ENCODE measurements at places on chromosomes 16 and 17.
A peak's percentile ranks its signal among the peaks of the same experiment; 100 is the strongest.

DNA sequence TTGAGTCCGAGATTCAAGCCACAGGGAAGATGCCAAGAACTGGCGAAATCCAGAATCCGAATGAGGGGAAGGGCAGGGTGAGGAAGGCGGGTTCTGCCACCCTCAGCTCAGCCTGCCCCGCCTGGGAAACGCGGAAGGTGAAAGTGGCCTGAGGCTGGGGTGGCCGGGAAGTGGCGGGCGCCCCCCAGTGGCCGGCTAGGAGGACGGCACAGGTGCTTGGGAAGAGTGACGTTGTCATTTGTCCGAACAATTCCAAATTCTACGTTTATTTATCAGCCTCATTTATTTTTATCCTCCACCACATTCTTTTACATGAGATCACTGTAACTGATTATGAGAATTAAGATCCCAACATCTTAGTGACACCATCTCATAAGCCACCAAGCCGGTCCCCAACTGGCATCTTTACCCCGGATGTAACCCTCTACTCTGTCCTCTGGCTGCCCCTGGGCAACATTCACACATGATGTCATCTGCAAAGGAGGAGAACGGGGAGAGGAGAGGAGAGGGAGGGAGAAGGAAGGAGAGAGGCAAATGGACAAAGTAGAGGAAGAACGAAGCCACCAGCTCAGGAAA, 21.3 kb downstream of the SRCIN1 start:
- peak; percentile 73 for DNase-seq

GRCh38 chr17:50331085-50331791, 14.7 kb upstream of the XYLT2 start:
- DNase-seq, result peak; percentile 83

DNA sequence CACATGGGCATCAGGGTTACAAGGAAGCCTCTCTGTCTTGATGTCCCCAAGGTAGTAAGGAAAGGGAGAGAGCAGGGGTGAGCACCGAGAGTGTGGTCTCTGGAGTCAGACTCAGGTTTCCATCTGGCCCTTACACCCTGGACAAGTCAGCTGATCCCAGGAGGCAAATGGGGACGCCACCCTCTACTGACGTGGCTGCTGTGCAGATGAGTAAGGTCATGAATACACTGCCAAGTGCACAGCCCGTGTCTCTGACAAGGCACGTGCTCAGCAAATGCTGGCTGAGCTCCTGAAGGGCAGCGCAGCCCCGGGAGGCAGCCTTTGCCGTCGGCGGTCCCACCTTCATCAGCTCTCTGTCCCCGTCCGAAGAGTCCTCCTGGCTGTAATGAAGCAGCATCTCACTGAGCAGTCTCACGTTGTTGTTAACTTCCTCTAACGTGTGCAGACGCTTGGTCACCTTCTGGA, 19.4 kb downstream of the GGA3 start:
- no peak for DNase-seq

- DNase-seq, result no peak
Measured at GRCh38 chr17:72117535-72118334, 3.1 kb upstream of the SOX9 start.

- DNase-seq, result no peak
Measured at GRCh38 chr16:85788819-85789218, 10.5 kb downstream of the EMC8 start.

DNA sequence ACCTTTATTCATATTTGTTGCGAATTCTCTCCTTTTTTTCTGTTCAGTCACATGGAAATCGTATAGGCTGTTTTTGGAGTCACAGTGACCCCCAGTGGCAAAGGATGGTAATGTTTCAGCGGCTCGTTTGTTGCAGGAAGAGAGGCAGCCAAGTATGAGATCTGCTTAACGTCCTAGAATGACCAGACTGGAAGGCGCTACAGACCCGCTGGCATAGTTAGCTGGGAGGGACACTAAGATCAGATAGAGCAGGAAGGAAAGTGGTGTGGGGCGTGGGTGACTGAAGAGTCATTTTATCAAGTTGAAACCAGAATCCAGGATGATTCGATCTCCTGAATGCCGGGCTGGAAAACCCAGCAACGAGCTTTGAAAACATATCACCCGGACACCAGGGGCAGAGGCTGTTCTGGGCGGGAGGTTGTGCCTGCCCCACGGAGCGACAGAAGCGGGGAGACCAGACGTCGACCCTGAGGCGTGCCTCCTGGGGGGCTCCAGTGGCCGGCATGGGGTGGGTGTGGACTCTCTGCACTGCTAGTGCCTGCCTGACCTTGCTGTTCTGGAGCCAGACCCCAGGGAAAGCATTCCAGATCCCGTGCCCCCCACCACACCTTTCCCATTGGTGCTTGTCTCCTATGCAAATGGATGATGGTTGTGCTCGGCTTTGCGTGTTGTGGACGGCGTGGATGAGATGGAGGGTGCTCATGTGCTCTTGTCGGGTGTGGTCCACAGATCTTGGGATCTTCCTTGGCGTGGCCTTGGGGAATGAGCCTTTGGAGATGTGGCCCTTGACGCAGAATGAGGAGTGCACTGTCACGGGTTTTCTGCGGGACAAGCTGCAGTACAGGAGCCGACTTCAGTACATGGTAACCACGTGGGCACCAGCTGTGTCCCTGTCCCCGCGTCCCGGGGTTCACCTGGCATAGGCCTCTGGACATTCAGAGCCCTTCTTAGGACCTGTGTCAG, 7.7 kb downstream of the IL34 start:
- peak; percentile 85 for DNase-seq

- DNase-seq, result peak; percentile 10
Measured at GRCh38 chr17:27762527-27763305, 37.6 kb downstream of the NOS2 start.

GRCh38 chr17:32386844-32387243, 36.9 kb downstream of the ZNF207 start:
- peak; percentile 60 for DNase-seq

DNA sequence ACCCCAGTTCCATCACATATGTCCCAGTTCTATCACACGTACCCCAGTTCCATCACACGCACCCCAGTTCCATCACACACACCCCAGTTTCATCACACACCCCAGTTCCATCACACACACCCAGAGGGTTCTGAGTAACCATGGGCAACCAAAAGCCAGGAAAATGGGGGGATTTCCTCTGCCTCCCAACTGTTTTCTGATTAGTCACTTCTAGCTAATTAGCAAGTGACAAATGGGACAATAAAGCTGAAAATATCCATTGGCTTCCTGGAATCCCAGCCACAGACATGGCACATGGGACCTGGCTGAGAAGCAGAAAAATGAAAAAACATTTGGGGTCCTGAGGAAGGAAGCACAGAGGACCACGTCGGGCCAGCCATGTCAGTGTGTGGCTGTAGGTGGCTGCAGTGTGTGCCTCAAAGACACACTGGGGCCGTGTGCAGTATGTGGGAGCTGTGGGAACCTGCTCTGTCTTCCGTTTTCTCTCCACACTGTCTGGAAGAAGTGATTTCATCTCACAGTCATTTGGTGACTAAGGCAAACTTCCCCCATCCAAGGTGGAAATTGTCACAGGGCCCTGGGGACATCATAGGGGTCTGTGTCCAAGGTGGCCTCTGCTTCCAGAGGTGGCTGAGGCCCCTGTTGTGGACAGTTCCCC, 106.7 kb downstream of the CMIP start:
- peak; percentile 83 for DNase-seq

- no peak for DNase-seq
Measured at GRCh38 chr17:42475121-42475520, 16.4 kb downstream of the ATP6V0A1 start.

- DNase-seq, result no peak
Measured at GRCh38 chr17:67678414-67678813, 39.3 kb upstream of the NOL11 start.

GRCh38 chr16:88762258-88762870, 22.7 kb downstream of the PIEZO1 start:
- DNase-seq, result no peak

- peak; percentile 67 for DNase-seq
Measured at GRCh38 chr16:31130336-31130891, 5.1 kb downstream of the PRSS8 start.

DNA sequence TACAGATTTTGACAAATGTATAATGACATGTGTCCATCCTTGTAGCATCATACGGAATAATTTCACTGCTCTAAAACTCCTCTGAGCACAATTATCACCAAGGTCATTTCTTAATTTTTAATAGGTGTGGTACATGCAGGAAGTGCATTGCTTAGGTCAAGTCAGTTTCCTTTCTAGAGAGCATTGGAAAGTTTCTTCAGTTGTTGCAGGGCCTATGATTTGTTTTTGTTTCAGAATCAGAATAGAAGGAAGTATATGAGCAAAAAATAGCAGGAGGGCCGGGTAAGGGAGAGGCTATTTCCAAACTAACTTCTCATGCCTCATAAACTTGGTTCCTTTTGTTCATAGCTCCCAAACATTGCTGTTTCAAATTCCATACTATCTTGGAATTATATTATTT, 24.0 kb upstream of the SLFN5 start:
- no peak for DNase-seq

DNA sequence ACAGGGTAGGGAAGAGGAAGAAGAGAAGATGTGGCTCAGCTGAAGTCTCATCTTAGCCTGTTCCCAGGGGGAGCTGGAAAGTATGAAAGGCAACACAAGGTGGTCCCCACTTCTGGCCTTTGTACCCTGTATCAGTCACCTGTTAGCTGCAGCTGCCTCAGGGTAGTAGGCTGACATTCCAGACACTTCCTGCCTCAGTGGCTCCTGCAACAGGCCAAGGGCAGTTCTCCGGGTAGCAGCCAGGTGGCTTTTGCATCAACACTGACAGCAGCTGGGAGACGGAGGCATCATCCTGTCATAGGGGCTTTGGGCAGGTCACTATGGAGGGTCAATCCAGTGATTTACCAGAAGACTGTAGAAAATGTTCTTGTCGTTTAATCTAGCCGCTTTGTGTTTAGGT, 124.0 kb downstream of the RGS9 start:
- no peak for DNase-seq

GRCh38 chr17:83193336-83194185, 114.2 kb downstream of the METRNL start:
- DNase-seq, result peak; percentile 80
